NCI-H1105 treated with DMSO at 0.1 percent for 48 hours (cell line): ENCODE measurements at places on chromosomes 7 and 10.

- peak; percentile 12 for DNase-seq
Measured at GRCh38 chr10:100338434-100339036, 8.5 kb upstream of the SCD start.

- no peak for DNase-seq
Measured at GRCh38 chr10:6002809-6003510, 25.6 kb upstream of the IL15RA start.

GRCh38 chr10:59173414-59173813 lies 3.0 kb upstream of the PHYHIPL start:
- DNase-seq, result no peak

DNA sequence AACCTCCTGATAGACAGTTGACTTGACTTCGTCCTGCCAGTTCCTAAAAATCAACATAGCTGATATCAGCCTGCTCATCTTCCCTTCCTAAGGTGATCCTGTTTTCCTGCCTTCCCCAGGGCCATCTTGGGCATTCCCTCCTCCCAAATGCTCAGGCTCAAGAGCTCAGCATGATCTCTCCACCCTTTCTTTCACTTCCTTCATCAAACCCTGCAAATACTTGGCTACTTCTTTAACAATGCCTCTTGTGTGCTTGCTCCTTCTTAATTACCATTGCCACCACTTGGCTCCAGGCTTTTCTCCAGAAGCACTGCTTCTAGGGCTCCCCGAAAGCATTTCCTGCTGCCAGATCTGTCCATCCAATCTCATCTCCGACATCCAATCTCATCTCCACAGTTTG lies 7.3 kb downstream of the FSCN3 start:
- DNase-seq, result no peak

GRCh38 chr7:2350861-2351260 lies 3.8 kb upstream of the EIF3B start:
- DNase-seq, result no peak

GRCh38 chr10:72515455-72515854 lies 110.4 kb downstream of the MICU1 start:
- no peak for DNase-seq
